NCI-H187 treated with DMSO at 0.1 percent for 48 hours (cell line): ENCODE measurements at places on chromosomes 11 and 22.
A peak's percentile ranks its signal among the peaks of the same experiment; 100 is the strongest.

- peak; percentile 79 for DNase-seq
Observed at GRCh38 chr11:17389211-17389956, 925 bp upstream of the KCNJ11 start.

DNA sequence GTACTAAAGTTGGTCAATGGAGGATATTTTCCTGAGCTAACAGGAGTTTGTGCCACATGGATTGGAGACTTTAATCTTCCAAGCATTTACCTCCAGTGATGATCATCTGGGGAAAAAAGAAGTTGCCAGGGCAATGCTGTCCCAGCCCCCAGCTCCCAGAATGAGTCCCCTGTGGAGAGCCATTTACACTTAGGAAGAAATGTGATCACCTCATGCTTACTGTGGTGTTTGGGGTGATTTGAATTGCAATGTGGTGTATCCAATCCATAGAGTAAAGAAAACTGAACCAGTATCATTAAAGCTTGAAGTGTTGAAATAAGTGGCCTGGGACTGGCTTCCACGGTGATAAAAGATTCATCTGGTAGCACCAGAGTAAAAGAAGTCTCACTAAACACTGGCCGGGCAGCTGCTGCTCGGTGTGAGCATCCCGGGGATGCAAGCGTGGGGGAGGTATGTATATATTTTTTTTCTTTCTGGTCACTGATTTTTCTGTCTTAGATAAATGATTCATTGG lies 117.2 kb upstream of the NTM start:
- DNase-seq: no peak

GRCh38 chr22:33874206-33874605 lies 46.1 kb downstream of the LARGE1 start:
- DNase-seq: no peak

DNA sequence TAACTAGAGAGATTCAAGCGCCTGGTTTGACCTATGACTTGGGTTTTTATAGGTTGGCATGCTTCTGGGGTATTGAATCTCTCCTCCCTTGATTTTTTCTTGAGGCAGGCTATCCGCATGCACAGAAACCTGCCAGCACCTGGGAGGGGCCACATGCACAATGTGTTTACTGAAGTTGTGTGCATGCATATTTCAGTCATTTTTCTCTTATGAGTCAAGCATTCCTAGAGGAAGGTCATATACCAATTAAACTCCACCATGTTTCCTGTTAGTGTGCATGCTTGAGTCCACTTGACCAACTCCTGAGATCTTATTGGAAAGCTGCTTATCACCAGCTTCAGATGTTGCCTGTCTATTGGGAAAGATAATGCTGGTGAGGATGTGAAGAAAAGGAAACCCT lies 1718.4 kb downstream of the LRRC4C start:
- DNase-seq: no peak
